ENCODE measurements at places on chromosomes 11 and 22.

GRCh38 chr11:129804012-129804411 lies 11.6 kb upstream of the TMEM45B start:
- no peak for DNase-seq

- DNase-seq = no peak
Observed at GRCh38 chr11:2704896-2705606, 5.3 kb upstream of the KCNQ1OT1 start.

DNA sequence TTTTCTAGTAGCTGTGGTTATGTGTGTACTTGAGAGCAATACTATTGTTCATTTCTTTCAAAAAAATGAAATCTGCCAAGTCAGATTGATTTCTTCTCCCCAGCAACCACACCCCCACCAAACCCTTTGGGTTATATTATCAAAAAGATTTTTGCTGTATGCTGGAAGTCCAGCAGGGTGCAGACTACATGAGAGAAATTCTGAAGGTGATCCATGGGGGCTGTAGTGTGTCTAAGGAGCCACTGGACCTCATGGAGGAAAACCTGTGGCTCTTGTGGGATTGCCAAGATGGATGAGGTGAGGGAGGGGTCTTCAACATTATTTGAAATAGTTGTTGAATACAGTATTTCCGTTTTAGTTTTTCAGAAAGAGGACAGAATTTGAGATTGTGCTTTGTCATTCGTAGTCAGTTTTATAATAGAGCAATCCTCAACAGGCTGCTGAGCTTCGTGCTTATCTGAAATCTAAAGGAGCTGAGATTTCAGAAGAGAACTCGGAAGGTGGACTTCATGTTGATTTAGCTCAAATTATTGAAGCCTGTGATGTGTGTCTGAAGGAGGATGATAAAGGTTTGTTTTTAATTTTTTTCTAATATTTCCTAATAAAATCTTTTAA lies 3.1 kb downstream of the EIF3M start:
- peak; percentile 21 for DNase-seq

DNA sequence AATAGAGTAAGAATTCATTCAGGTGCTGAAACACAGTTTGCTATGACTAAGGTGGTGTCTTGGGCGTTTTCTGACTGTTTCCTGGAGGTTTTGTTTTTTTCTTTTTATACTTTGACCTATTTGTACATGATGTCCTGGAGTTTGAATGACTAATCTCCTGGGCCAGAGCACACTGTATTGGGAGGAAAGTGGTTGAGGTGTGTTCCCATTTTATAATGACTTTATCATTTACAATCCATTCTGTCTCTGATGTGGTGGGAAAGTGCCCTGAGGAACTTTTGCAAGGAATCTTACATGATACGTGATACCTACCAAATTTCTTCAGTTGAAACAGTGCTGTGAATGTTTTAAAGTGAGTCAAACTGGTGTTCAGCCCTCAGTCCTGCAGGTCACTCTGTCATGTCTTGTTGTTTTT lies 80.8 kb downstream of the TNRC6B start:
- DNase-seq = peak; percentile 63

- DNase-seq = no peak
Observed at GRCh38 chr22:43053176-43053575, 36.0 kb downstream of the TTLL1 start.

DNA sequence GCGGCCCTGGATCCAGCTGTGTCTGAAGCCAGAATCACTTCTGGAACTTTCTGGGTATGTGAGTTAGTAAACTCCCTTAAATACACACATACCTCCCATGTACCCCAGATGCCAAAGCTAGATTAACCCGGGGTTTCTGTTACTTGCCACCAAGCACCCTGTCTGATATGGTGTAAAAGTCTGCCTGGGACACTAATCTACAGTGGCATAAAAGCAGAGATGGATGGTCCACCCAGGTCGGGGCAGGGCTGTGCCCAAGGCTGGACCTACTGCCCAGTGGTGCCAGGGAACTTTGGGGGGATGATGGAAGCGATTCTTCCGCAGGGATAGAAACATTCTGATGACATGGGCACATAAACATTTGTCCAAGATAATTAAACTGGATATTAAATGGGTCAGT lies 12.7 kb downstream of the MRGPRF start:
- DNase-seq = no peak

- DNase-seq = peak; percentile 29
Observed at GRCh38 chr11:102240502-102240901, 76.8 kb upstream of the BIRC3 start.

DNA sequence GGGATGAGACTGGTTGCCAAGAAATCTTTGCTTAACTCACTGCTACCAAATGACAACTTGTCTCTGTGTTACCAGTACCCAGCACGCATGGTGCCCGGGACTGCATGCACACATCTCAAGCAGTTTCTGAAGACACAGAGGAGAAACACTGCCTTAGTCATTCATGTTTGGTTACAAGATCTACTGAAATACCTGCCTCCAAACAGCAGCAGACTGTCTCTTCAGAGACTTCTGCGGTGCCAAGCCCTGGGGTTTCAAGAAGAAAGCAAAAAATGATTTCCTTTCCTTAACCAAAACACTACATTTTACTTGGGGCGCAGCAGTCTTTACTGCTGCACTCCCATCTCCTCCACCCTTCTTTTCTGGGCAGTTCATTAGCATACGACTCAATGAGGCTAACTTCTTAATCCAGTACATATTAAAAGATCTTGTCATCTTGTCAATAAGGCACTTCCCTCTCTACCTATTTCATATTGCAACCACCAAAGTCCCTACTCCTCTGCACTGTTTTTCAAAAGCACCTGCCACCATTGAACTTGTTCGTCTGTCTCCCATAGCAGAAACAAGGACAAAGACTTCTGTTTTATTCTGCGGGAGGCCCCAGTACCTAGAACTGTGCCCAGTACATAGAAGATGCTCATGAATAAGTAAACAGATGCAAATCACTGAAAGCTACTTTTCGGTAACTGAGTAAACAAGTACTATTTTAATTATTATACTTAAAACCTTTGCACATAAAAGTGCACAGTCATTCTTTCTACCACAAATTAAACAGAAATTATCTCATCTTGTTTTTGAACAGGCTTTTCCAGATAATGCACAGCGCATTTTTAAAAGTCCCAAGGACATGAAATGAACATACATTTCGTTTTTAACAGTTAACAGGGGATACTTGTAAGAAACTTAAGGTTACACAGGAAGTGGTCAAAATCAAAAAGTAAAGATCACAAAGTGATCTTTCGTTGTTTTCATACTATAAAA lies 4.0 kb downstream of the NAP1L4 start:
- DNase-seq = peak; percentile 25

- no peak for DNase-seq
Observed at GRCh38 chr22:24567668-24568067, 11.9 kb downstream of the SNRPD3 start.

- DNase-seq = no peak
Observed at GRCh38 chr11:15801126-15801525, 555.2 kb downstream of the SOX6 start.

- DNase-seq = no peak
Observed at GRCh38 chr11:88521399-88521798, 183.9 kb upstream of the CTSC start.

DNA sequence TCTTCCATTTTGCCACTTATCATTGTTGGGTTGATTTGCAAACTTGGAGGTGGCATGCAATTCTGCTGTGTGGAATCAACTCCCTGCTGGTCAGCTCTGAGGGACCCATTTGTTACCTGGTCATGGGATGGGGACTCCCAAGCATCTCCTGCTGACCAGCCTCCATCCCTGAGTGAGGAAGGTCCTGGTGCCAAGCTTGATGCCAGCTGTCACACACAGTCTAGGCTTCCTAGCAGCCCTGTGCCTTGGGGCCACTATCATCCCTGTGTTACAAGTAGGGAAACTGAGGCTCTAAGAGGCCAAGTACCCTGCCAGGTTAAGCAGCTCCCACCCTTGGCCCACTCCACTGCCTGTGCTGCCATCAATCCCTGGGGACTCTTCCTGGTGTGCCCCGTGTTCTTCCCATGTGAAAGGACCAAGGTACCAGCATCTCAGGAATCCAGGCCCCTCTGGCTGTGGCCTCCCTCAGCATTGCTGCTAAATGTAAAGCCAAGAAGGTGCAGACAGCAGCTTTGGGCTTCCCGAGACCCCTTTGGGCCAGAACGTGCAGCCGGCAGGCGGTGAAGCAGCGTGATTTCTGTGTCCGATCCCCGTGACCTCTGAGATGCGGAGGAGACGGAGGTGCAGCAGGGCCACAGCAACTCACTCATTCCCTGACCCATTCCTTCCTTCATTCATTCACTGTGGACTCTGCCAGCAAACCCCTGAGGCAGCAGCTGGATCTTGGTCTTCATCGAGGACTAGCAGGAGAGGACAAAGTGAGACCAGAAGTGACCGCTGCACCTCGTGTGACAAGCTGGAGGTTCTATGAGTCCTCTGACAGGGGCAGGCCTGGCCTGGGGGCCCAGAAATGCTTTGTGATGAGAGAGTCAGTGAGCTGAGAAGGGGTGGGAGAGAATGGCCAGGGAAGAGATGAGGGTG lies 49.7 kb downstream of the MYEOV start:
- no peak for DNase-seq

GRCh38 chr11:126948563-126948962 lies 52.0 kb downstream of the KIRREL3 start:
- no peak for DNase-seq

DNA sequence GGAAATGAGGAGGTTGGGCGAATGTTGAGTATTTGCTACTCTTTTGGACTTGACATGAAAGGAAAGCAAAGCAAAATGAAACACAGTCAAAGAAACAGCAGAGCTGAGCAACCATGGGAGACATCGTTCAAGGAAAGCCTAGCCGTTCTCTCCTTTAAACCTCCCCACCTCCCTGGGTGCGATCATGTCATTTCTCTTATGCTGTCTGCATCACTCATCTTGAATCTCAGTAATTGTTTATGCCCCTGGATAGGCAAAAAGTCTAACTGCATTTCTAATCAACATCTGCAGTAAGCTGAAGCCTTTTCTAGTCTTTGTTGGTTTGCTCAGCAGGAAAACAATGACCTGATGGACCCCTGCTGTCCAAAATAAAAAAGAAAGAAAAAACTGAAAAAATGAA lies 107.0 kb downstream of the MSANTD4 start:
- DNase-seq = no peak

DNA sequence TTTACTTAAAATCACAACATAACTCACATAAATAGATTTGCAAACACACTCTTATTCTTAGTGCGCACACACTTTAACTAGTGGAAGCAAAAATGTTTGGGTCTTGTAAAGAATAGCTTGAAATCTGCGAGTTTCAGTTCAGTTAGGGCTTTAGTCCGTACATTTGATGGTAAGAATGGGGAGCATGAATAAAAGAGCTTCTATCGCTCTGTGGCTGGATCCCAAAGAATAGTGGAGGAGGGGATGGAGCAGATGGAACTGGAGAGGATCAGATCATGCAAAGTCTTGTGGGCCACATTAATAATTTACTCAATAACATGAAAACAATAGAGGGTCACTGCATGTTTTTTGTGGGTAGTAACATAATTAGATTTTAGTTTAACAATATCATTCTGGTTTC lies 44.3 kb downstream of the DNHD1 start:
- no peak for DNase-seq

DNA sequence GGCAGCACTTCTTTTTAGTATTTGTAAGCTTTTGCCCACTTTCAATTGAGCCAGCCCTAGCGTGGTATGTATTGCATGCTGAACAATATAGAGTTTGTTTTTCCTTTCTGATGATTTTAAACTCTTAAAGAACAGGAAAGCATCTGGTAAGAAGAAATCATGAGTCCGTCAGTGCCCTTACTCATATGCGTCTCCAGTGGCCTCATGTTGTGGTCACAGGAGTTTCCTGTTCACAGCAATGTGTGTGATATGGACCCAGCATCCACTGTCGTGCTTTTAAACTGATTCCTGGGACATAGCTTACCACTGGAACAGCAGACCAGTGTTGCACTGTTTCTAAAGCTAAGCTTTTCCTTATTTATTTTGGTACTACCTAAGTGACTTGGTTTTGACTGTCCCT lies 40.1 kb downstream of the BID start:
- no peak for DNase-seq

GRCh38 chr11:571802-572185 lies 4.5 kb upstream of the PHRF1 start:
- no peak for DNase-seq

DNA sequence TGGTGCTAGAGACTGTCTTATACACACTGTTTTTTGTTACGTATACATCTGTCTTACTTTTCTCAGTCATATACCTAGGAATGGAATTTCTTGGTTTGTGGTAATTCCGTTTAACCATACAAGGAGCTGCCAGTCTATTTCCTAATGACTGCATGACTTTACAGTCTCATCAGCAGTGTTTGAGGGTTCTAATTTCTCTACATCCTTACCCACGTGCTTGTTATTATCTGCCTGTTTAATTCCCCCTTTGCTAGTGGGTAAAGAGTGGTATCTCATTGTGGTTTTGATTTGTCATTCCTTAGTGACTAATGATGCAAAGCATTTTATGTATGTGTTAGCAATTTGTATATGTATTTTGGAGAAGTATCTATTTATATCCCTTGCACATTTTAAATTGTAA lies 1008.0 kb downstream of the FAM181B start:
- no peak for DNase-seq

GRCh38 chr11:72552399-72552910 lies 118.1 kb upstream of the CLPB start:
- no peak for DNase-seq

GRCh38 chr11:3644817-3645235 lies at the start of gene ART1:
ART1 (plus strand) TSS chr11:3645128; CDS start chr11:3659214, 14,086 bp downstream.
- no peak for DNase-seq

GRCh38 chr11:76561245-76561644 lies 109.3 kb downstream of the LRRC32 start:
- DNase-seq = no peak

- DNase-seq = peak; percentile 83
Observed at GRCh38 chr22:17980638-17981051, 43.7 kb downstream of the MICAL3 start.

DNA sequence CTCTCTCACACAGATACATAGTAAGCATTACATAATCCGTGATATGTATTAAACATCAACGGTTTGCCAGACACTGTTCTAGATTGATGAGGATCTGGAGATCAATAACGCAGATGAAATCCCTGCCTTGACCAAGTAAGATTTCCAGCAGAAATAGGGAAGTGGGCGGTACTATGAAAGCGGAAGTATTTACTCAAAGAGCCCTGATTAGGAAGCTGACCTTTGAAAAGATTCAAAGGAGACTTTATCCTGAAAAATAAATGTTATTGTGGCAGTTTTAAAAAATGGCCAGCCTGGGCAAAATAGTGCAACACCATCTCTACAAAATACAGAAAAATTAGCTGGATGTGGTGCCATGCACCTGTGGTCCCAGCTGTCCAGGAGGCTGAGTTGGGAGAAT lies 26.8 kb downstream of the GAB2 start:
- no peak for DNase-seq

- no peak for DNase-seq
Observed at GRCh38 chr11:42085736-42086135, 626.3 kb upstream of the LRRC4C start.

Measured in fibroblast of villous mesenchyme (primary cell).